ENCODE measurements at places on chromosomes 5 and 9.
A peak's percentile ranks its signal among the peaks of the same experiment; 100 is the strongest.

- DNase-seq, result no peak
These were observed 25.1 kb upstream of the TRPM3 start for GRCh38 chr9:71146511-71146910.

DNA sequence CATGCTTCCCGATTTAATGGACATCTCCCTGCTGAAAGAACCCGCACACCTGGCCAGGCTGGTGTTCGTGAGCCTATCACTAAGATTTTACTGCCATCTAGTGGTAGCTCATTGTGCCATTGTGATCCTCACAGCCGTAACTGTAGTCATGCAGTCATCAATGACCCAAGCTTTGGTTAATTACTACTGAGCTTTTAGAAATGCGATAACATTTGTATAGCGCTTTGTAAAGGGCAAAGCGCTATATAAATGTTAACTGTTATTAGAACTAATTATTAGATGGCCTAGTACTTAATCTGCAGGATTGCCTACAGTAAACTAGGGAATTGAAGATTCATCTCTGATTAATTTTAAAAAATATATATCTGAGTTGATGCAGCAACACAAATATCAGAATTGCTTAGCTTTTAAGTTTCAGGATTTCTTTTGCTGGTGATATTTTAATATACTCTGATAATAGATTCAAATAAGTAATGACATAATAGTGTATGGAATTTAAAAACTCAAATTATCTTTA, 90.2 kb downstream of the HACD4 start:
- DNase-seq, result peak; percentile 64

DNA sequence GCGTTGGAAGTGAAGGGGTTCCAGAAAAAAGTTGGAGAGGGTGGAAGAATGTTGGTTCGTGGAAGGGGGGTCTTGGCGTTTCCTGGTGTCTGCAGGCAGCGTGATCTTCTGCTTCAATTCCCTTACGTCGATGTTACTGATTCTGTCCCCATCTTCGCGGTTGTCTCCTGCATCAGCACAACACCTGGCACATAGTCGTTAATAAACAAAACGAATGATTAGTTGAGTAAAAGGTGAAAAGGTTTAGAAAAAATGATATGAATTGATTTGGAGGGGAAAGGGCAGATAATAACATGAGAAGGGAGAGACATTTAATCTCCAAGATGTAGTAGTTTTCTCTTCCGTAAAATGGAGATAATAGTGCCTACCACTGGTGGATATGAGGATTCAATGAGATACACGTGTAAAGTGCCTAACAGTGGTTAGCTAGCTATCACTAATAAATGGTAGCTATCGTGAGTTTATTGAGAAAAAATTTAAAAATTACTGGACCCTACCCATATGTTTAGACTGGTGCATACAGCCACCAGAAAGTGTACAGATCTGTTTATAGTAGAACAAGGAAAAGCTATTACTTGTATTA, 556 bp downstream of the MTREX start:
- no peak for DNase-seq

DNA sequence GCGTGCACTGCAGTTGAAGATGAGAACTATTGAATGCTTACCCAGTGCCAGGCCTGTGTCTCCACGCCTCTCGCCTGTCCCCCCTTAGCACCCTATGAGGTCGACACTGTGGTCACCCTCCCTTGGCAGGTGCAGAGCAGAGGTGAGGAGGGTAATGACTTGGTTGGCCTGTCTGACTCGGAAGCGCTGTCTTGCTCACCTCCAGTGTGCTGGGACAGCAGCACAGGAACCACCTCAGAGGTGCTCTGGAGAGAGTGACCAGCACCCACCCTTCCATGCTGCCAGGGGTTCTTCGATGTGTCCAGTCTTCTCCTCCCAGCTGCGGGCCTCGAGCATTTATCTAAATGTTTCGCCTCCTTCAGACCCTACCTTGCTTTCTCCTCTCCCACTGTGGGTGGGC, 178.3 kb upstream of the IRX2 start:
- DNase-seq, result no peak

- DNase-seq, result no peak
These were observed 195.0 kb downstream of the PBX3 start for GRCh38 chr9:125942125-125942524.

DNA sequence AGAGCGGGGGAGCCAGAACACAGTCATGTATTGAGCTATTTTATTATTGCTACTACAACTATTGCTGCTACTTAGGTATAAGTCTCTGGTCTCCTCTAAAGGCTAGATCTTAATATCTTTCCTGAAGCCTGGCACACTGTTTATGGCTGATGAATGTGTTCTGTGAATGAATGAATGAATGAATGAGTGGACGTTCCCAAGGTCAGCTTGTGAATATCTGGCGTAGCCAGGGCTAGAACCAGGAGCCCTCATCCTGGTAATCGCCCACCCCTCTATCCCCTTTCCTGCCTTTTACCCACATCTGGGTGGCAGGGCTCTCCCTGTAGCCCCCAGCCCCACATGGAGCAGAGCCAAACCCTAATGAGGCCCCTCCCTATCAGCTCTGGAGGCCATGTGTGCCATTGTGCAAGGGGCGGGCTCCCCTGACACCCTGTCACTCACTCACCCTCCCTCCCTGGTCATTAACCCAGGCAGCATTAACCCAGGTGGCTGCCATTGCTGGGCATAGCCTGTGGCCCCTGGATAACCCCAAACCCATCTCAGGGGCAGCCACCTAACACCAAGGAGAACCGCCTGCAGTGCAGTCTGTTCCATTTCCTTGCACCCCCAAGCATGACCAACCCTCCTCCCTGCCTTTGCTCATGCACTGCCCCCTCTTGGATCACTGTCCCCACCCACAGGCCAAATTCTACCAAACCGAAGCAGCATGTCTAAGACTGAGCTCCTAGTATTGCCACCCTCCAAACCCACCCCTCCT, 2.0 kb upstream of the AKNA start:
- DNase-seq, result no peak

- no peak for DNase-seq
These were observed 70.2 kb upstream of the TUT7 start for GRCh38 chr9:86424251-86424891.

DNA sequence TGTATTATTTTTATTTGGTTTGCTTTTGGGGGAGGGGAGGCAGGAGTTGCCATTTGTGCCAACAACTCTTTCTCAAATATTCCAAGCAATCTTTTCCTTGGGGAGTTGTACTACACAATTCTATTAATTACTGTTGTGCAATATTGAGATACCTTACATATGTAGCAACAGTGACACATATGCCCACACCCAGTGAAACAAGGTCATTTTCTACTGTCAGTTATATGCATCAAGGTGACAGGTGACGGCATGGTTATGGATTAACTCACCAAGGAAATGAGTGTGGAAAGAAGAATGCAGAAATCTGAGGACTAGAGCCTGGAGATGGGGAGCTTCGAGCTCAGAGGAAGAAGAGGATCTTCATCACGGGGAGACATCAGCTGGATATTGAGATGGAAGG, 17.9 kb upstream of the MSMP start:
- DNase-seq, result no peak

- no peak for DNase-seq
These were observed 3.2 kb downstream of the CPLX2 start for GRCh38 chr5:175874462-175875139.

DNA sequence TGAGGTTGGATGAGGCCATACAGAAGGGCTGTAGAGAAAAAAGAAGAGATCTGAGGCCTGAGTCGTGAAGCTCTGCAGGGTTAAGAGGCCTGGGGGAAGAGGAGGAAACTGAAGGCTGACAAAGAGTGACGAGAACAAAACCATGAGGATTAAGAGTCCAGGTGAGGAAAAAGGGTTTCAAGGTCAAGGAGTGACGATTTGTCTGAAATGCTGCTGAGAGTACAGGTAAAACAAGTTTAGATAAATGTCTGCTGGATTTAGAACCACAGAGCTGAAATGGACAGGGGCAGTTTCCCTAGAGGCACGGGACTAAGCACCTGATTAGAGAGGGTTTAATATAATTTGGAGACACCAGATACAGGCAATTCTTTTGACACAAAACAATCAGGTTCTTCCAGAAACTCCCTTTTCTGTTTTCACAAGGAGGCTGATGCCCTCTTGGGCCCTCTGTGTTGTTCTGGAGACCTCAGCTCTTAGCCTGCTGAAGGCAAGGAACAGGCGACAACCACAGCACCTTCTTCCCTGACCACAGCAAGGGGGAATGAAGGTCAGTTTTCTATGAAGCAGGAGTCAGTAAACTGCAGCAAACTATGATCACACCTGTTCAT, 14.6 kb upstream of the GCNT1 start:
- DNase-seq, result no peak

DNA sequence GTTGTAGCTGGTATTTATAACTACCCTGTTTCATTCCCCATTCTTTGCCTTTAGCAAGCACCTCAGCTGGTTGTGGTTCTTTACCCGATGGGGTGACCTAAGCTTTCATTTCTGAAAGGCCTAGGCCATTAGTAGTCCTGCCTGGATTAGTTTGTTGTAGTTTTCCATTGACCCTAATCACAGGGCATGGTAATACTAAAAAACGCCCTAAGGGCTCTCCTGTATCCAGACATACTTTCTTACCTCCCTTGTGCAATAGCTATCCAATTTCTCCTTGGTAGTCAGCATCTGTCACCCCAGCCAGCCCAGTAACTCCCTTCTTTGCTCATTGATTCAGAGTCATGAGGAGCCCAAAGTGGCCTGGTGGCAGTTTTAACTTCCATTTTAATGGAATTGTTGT, 24.0 kb downstream of the TMOD1 start:
- DNase-seq, result no peak

DNA sequence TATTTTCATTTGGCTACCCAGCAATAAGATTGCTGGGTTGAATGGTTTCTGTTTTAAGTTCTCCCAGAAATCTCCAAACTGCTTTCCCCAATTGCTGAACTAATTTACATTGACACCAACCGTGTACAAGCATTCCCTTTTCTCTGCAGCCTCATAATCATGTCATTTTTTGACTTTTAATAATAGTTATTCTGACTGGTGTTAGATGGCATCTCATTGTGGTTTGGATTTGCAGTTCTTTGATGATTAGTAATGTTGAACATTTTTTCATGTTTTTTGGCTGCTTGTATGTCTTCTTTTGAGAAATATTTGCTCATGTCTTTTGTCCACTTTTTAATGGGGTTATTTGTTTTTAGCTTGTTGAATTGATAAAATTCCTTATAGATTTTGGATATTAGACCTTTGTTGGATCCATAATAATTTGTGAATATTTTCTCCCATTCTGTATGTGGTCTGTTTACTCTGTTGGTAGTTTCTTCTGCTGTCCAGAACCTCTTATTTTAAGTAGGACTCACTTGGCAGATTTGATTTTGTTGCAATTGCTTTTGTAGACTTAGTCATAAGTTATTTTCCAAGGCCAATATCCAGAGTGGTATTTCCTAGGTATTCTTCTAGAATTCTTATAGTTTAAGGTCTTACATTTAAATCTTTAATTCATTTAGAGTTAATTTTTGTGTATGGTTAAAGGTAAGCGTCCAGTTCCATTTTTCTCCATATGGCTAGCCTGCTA, 793.7 kb downstream of the BRINP1 start:
- DNase-seq, result no peak

- DNase-seq, result no peak
These were observed 327.7 kb upstream of the NUDT12 start for GRCh38 chr5:103890313-103890712.

DNA sequence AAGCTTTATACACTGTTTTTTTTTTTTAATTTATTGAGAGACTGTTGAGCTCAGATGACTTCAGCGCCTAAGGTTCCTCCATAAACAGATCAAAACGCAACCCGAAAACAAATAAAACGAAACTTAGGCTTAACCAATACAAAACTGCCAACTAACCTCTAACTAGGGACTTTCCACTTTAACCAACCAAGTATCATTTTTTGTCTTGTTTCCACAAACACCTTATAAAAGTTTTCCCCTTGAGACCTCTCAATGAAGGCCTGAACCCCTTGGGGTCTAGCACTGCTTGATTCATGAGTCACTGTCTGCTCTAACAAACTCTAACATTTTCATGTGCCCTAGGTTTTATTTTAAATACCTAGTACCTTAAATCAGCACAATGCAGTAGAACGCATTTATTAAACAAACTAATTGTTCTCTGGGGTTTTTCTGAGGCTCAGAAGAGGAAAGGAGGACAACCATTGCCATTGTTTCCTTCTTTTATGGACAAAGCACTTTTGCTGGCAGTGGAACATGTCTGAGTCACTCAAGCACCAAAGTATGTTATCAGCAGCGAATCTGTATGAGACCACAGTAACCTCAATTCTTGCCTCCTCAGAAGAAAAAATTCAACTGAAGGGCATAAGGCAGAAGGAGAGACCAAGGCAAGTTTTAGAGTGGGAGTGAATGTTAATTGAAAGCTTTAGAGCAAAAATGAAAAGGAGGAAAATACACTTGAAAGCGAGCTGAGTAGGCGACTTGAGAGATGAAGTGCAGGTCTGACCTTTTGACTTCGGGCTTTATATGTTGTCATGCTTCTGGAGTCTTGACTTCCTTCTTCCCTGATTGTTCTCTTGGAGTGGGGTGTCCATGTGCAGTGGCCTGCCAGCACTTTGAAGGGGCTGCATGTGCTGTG, 97.7 kb upstream of the HCN1 start:
- DNase-seq, result no peak

GRCh38 chr5:138844812-138845513, 30.2 kb downstream of the LRRTM2 start:
- DNase-seq, result no peak

DNA sequence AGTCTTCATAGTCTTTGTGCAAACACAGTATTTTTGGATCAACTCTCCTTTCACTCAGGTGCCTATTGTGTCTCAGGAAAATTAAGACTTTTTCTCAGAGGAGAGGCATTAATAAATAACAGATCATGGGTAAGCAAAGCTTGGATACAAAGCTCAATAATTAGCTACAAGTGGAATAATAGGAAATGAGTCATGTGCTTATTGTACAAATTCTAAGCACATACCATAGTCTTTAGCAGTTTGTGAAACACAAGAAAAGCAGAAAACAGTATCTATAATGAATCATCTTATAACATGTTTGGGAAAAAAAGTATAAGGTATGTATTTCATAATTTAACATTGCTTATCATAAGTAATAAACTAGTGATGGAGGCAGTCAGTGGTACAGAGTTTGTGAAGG, 477.0 kb downstream of the CDH10 start:
- no peak for DNase-seq

- DNase-seq, result no peak
These were observed 273.3 kb upstream of the TNC start for GRCh38 chr9:115391168-115391825.

GRCh38 chr9:109639674-109640579, 140.1 kb upstream of the PALM2AKAP2 start:
- peak; percentile 48 for DNase-seq

DNA sequence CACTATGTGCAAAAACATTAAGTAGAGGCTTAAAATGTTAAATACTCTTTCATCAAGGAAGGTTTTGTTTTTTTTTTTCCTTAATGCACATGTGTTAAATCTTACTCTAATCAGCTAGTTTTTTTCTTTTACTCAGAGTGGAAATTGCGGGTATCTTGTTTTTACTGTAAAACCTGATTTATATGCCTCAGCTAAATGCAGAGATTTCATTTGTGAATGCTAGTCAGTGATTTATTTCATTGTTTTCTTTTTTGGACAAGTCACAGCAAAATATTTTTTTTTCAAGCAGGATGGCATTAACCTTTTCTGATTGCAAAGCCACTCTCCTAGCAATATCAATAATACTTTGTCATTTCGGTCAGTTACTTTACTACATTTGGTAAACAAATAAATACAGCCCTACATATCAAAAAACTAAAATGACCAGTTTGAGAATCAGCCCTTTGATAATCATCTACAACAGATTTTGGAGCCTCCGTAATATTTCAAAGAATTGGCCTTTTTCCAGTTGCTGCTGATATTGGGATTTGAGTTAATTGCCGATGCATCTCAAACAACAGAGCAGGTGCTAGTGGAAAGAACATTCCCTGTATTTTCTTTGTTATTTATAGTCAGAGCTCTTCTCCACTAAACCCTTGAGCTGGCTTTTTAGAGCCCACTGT, 579.2 kb upstream of the ZNF608 start:
- no peak for DNase-seq

- no peak for DNase-seq
These were observed 99.2 kb downstream of the SH3TC2 start for GRCh38 chr5:148963664-148964063.

Data from right cardiac atrium (tissue), 5 donors.